ENCODE measurements at places on chromosomes 1 and 21.

DNA sequence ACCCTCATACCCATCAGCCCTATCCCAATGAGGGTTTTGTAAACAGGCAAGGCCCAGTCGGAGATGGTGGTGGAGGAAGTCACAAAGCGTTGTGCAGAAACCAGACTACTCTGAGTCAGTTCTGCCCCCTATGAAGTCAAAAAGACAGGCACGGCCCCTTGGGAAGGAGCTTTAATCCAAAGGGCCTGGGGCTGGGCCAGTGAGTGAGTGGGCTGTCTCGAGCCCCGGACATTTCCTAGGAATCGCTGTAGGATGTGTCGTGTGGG lies 442 bp upstream of the AHCYL1 start:
- DNase-seq: no peak

DNA sequence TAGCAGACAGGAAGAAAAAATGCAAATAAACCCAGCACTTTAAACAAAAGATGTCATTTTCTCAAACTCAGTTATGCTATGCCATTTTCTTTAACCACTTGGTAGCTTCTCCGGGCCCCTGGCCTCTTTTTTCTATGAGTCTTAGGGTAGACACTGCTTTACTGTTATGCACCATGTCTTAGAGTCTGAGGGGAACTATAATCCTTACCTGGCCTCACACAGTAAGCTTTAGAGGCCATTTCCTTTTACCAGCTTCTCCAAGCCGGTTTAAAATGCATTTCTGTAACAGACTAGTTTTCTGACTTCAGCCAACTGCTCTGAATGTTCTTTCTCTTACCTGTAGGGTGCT lies 73.7 kb upstream of the EDEM3 start:
- DNase-seq: no peak

- DNase-seq: no peak
Measured at GRCh38 chr1:242522996-242523718, 1.3 kb downstream of the PLD5 start.

GRCh38 chr1:48644190-48644900 lies 132.3 kb downstream of the BEND5 start:
- DNase-seq: no peak

- no peak for DNase-seq
Measured at GRCh38 chr21:46285206-46285661, at the start of gene MCM3AP. MCM3AP (minus strand) TSS chr21:46285611; CDS start chr21:46285286, 325 bp downstream.

DNA sequence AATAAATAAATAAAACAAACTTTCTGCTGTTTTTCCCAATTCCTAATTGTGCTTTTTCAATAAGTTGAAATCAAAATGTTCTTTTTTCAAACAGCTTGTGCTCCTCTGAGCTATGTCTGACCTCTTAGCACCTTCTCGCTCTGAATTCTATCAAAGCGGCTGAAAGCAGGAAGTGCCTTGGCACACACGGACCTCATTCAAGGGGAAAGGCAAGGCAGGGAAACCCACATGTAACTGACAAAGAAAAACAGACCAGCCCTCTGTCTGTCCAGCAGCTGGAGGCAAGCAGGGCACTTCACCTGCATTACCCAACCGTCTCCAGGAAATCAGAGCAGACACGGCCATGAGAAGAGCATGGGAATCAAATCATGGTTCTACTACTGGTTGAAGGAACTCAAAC lies 56.7 kb downstream of the PLPP3 start:
- no peak for DNase-seq

DNA sequence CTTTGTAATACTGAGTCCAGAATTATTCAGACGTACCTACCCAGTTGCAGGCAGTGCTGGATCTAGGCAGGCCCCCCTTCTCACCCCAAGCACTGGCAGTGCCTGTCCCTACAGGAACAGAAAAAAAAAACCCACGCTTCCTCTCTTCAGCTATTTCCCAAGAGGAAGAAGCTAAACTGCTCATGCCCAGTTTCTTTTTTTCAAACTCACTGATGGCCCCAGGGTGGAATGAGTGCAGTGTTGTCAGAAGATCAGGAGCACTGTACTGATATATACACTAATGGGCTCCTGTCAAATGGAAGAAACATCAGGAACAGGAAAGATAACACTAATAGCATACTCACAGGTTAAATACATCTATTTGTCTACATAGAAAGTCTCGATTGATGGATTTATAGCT lies 28.2 kb upstream of the DOCK7 start:
- DNase-seq: no peak

DNA sequence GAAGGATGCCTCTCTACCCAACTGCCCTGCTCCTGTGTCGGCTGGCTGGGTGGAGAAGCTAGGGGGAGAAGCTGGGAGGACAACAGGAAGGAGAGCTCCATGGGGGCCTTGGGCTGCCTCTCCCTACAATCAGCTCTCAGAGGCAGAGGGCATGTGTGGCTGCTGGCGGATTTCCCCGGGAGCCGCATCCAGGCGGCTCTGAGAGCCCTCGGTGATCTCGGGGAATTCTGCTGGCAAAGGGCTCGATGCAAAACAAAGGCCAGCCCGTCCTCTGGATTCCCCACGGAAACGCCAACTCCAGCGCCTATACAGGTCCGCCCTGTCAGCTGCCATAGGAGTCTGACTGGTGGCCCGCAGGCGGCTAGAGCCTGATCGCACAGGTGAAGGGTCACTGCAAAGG lies 26.4 kb upstream of the EVA1B start:
- DNase-seq: no peak
